Epithelial cell of prostate (primary cell): ENCODE measurements at places on chromosomes 11 and 22.
A peak's percentile ranks its signal among the peaks of the same experiment; 100 is the strongest.

- no peak for DNase-seq
Observed at GRCh38 chr11:111412293-111412692, 33.2 kb upstream of the POU2AF1 start.

DNA sequence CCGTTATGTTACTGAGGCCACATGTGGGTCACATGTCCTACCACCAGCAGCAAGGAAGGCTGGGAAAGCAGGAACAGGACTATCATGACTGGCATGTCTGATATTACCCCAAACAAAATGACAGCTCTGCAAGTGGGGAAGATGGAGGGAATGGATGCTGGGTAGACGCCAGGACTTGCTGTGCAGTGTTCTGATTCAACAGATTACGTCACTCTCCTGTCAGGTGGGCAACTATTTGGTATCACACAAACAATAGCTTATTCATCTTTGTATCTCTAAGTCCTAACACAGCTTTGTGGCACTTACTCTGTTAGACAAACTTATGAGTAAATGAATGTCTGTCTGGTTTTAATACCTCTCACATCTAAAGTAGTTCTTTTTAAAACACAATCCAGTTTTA is 105.2 kb downstream of the SPON1 start:
- peak; percentile 16 for DNase-seq

DNA sequence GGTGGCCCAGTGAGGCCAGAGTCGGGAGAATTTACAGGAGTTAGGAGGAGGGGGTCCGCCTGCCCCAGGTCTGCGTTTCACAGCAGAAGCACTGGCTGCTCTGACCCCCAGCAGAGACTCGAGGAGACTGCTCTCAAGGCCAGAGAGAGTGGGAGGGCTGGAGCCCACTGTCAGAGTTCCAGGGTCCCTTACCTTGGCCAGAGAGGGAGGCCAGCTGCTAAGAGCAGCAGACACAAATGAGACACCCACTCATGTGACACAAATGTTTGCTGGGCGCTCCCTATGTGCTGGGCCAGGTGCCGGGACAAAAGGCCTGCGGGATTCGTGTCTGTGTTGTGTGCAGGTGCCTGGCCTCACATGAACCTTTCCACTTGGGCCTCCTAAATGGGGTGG is 2.8 kb upstream of the TNFRSF13C start:
- DNase-seq, result no peak

- DNase-seq, result peak; percentile 90
Observed at GRCh38 chr22:20953668-20954500, 13.2 kb upstream of the AIFM3 start.

GRCh38 chr11:68312780-68313573 is 586 bp downstream of the LRP5 start:
- DNase-seq, result no peak

- no peak for DNase-seq
Observed at GRCh38 chr22:29886596-29886995, 3.6 kb downstream of the MTMR3 start.
